ENCODE measurements at places on chromosomes 5 and 9. TPM values are rescaled to one million over a fixed set of nuclear protein-coding genes. Genes with fewer than 3 reads are reported as not detected.

Gene HTR4
- not detected for total RNA-seq

Gene CDC20B
- total RNA-seq: not detected

Gene ZFP2
- total RNA-seq: 0.41 TPM

Gene IFNA17
- total RNA-seq: not detected

Gene SHC3
- total RNA-seq: not detected

Gene MSMP
- not detected for total RNA-seq

Gene PRDM12
- total RNA-seq: 0.31 TPM

Gene HSPA4
- total RNA-seq: 244 TPM

Gene PCDHB3
- total RNA-seq: not detected

Gene PCDHA2
- total RNA-seq: not detected
